ENCODE measurements at places on chromosomes 3 and 15. TPM values are rescaled to one million over a fixed set of nuclear protein-coding genes. Genes with fewer than 3 reads are reported as not detected.

The ABHD6 gene
- total RNA-seq, result 56.2 TPM

DNA sequence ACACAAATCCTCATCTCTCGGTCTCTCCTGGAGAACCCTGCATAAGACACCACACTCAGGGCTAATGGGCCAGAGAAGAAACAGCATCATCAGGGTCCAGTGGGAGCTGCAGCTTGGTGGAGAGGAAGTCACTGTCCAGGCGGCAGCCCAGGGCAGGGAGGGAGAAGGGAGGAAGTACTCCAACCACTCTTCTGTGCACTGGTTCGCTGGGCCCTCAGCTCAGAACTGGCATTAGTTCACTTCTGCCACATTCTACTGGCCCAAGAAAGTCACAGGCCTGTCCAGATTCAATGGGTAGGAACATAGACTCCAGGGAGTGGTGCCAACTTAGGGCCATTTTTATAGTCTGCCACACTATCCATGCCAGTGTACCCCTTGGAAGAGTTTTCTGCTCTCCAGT lies 169.0 kb downstream of the ABHD5 start:
- no peak for DNase-seq

DNA sequence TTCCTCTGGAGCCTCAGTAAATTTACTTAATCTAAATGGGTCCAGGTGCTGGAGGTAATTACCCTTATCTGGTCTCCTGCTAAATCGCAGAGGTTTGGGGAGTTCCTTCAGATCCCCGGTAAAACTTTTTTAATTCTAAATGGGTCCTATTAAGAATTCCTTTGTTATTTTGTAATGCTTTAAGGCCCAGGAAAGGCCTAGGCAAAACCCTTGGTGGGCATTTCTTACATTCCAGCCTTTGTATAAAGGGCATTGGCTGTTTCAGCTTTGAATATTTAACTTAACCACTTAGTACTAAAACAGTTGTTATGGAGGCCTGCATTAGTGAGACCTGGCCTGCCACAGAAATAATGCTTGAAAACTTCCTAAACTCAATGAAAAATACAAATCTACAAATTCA lies 14.9 kb upstream of the ZNF662 start:
- no peak for DNase-seq

The DNAH12 gene
- total RNA-seq, result 0.20 TPM

GRCh38 chr15:31031471-31032067 lies 40.1 kb upstream of the MTMR10 start:
- no peak for DNase-seq
